ENCODE measurements at places on chromosomes 3 and 15.

DNA sequence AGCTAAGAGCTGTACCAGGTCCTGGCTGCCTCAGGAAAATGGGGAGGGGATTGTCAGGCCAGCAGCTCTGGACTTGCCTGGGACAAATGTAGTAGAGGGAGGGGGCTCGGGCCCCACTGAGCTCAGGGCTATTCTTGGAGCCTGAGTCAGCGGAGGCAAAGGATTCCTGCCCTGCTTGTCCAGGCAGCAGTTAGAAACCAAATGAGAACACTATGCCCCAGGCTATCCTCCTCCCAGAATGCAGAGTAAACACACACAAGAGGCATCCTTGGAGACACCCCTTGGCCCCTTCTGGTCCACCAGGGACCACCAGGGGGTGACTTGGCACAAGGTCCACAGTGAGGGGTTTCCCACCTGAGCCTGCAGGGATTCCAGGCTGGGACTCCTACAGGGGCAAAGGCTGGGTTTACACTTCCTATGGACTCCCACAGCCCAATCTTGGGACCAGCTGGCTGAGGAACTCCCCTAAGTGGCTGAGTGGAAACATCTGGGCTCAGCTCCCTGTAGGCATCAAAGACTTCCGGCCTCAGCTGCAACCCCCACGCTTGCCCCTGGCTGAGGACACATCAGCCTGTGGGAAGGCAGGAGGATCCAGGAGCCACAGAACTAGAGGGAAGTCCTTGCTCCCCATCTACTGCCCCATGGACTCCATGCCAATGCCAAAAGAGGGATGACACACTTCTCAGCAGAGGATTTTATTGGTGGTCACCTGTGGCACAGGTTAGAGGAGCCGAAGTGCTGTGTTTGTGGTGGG is 3.4 kb upstream of the COL7A1 start:
- DNase-seq: no peak

DNA sequence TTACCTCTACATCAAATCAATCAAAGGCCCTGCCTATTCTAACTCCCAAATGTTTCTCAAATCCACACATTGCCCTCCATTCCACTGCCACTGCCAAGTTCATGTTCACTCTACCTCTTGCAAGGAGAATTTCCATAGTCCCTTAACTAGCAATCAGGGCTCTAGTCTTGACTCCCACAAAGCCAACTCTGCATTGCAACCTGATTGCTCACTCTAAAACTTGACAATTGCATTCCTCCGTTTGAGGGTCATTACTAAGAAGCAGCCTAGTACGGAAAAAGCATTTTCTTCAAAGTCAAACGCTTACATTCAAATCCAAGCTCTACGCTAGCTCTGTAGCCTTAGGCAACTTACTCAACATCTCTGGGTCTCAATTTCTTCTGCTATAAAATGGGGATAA is 1.2 kb downstream of the CPA3 start:
- no peak for DNase-seq

- DNase-seq: no peak
Observed at GRCh38 chr3:160885791-160886286, 129.8 kb downstream of the PPM1L start.

- no peak for DNase-seq
Observed at GRCh38 chr3:100020876-100021644, 93.2 kb downstream of the FILIP1L start.

GRCh38 chr15:99137877-99138276 is 33.0 kb downstream of the SYNM start:
- DNase-seq: no peak

DNA sequence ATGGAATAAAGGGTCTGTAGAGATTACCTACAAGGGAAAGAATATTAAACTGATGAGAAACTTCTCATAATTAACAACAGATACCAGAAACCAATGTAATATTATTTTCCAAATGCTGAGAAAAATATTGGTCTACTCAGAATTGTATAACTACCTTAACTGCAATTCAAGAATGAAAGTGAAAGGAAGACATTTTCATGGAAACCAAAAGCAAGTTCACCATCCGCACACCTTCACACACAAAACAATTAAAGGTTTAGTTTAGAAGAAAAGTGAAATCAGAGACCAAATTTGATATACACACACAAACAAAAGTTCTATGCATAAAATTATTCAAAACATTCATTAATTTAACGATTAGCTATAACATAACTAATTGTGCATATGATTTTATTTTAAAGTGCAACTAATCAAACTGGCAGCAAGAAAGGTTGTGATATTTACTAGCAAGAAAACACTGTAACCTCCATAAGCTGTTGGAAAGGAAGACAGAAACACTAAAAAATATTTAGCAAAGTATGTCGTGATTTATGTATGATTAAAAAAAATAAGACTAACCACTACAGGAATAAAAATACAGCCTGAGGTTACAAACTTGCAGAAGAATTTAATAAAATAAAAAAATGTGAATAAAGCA is 395.5 kb downstream of the FGF12 start:
- no peak for DNase-seq

GRCh38 chr15:75140080-75140879 is 61.4 kb upstream of the C15orf39 start:
- DNase-seq: no peak

DNA sequence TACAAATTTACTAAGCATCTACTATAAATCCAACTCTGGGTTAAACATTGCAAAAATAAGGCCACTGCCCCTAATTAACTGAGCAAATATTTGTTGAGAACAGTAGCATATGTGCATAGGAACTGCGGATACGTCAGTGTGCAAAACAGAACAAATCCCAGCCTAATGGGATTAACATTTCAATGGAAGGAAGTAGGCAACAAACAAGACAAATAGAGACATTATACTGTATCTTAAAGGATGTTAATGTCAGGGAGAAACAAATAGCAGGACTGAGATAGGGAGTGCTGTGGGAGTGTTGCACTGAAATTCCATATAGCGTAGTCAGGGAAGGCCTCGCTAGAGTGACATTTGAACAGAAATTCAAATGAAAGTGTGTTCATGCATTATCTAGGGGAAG is 89.7 kb upstream of the KCNAB1 start:
- no peak for DNase-seq

Measured in CD4-positive, alpha-beta T cell treated with Interleukin-17A for 4 hours (primary cell).